Mammary microvascular endothelial cell (primary cell): ENCODE measurements at places on chromosomes 16 and 17. TPM values are rescaled to one million over a fixed set of nuclear protein-coding genes. Genes with fewer than 3 reads are reported as not detected.

The KRTAP4-6 gene
- total RNA-seq: not detected in 2 replicates

The PRR35 gene
- not detected in 2 replicates for total RNA-seq

The ABI3 gene
- total RNA-seq: 71.1 and 73.1 TPM in 2 replicates

The CTRB2 gene
- total RNA-seq: not detected in 2 replicates

The NACA2 gene
- not detected in 2 replicates for total RNA-seq

The AIPL1 gene
- 0.67 TPM in 1 of 2 replicates, not detected in the other for total RNA-seq

The KRTAP17-1 gene
- not detected in 2 replicates for total RNA-seq

The G6PC1 gene
- not detected in 2 replicates for total RNA-seq

The PDE6G gene
- 0.20 and 0.25 TPM in 2 replicates for total RNA-seq

The CCL23 gene
- total RNA-seq: not detected in 2 replicates

The SLFN14 gene
- not detected in 2 replicates for total RNA-seq

The RHBDL1 gene
- total RNA-seq: 0.07 and 0.69 TPM in 2 replicates

The MRPS7 gene
- 67.8 and 76.7 TPM in 2 replicates for total RNA-seq

The EME1 gene
- 4.9 and 8.3 TPM in 2 replicates for total RNA-seq

The GCGR gene
- total RNA-seq: not detected in 2 replicates

The DPEP3 gene
- total RNA-seq: not detected in 2 replicates

The NOD2 gene
- 0.30 and 0.33 TPM in 2 replicates for total RNA-seq

The GNAO1 gene
- not detected in 2 replicates for total RNA-seq

The NOS2 gene
- total RNA-seq: 0.05 and 0.07 TPM in 2 replicates

The PIK3R5 gene
- total RNA-seq: not detected in 2 replicates

The VASN gene
- 0.13 and 0.54 TPM in 2 replicates for total RNA-seq

The DLX3 gene
- total RNA-seq: not detected in 2 replicates

The HOXB7 gene
- 35.2 and 45.3 TPM in 2 replicates for total RNA-seq
